SK-N-DZ (cell line): ENCODE measurements at places on chromosomes 7 and 10.

- DNase-seq: no peak
These were observed 222.4 kb upstream of the ANKRD30A start for GRCh38 chr10:36903040-36903439.

- DNase-seq: no peak
These were observed 224.1 kb downstream of the DOCK4 start for GRCh38 chr7:111982133-111982532.

GRCh38 chr7:1040790-1041189, 3.6 kb upstream of the GPR146 start:
- peak; percentile 76 for DNase-seq

DNA sequence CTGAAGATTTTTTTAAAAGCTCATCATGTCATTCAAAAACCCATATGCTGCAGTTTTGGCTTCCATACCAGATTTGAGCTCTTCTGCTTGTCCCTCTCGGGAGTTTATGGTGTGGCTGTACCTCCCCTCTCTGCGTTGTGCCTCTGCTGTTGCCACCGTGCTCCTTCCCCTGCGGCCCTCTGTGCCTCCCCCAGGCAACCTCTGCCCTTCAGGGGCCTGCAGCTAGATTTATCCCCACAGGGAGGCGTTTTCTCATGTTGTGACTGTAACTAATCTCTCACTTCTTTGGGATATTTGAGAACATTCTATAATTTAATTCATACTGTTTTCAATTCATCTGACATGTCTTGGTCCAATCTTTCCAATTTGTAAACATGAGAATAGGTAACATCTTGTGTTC, 52.7 kb downstream of the TASOR2 start:
- no peak for DNase-seq

GRCh38 chr7:116708248-116708647, 36.3 kb downstream of the MET start:
- no peak for DNase-seq

- DNase-seq: no peak
These were observed 1.7 kb downstream of the ADAM8 start for GRCh38 chr10:133274751-133275683.

DNA sequence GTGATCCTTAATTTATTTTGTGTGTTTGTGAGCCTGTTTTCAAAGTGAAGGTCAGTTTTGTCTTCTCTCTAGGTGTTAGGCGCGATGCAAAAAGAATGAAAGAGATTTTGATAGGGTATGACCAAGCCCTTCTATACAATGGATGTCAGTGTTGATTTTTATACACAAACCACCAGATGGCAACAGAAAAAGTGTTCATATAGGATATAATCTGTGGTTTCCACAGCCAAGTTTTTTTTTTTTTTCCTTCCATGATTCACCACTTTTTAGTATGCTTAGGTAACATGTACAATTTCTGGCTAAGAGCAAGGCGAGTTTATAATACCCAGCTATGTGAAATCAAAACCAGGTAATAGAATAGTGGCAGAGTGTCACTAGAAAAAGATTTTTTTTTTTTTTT, 8.1 kb downstream of the SDK1 start:
- no peak for DNase-seq

GRCh38 chr7:93119191-93119905, 1.6 kb upstream of the SAMD9 start:
- DNase-seq: no peak

DNA sequence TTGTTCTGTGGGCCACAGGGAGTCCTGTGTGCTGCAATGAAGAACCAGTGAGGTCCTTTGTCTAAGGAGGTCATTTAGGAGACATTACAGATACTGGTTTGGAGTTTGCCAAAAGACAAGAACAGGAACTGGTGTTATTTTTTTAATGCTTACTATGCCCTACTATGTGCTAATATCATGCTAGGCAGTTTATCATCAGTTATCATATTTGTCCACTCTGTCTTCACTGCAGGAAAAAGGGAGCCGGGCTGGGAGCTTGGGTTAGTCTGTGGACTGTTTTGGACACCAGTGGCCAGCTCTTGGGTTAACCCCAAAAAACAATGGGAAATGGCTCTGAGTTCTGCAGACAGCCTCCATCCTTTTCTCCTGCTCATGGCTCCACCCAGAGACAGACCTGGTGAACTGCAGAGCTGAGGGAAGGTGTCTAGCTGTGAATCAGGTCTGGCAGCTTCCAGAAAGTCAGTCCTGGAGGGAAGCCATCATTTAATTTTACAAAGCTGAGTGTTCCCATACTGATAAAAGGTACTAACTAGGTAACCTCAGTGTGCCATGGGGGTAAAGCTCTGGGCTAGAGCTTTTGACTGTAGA, 101.2 kb upstream of the ZNF746 start:
- DNase-seq: no peak

DNA sequence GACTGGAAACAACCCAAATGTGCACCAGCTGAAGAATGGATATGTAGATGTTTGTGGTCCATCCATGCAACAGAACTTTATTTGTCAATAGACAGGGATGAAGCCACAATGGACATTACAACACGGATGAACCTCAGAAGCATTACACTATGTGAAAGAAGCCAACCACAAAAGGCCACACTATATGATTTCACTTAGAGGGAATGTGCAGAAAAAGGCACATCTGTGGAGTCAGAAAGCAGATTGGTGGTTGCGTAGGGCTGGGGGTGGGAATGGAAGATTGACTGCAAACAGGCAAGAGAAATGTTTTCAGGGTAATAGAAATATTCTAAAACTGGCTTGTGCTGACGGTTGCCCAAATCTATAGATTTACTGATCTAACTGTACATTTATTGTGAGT, 34.3 kb upstream of the WASHC2A start:
- DNase-seq: no peak

- no peak for DNase-seq
These were observed 36.2 kb upstream of the HECW1 start for GRCh38 chr7:43076189-43076605.

DNA sequence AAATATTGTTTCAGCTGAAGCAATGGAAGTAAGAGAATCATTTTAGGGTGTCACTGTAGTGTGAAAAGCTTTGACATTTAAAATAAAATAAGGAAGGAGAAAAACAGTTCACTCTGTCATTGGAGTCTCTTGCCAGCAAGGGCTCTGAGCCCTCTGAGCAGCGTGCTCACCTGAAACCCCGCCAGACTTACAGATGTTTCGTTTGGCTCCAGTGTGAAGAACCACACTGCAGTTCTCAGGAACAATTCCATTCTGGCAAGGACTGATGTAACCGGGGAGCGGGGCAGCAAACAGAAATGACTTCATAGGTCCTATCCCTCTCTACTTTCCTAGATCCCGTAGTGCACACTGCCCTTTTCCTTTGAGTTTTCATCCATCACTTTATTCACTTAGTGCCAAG, 164.3 kb downstream of the CELF2 start:
- no peak for DNase-seq

DNA sequence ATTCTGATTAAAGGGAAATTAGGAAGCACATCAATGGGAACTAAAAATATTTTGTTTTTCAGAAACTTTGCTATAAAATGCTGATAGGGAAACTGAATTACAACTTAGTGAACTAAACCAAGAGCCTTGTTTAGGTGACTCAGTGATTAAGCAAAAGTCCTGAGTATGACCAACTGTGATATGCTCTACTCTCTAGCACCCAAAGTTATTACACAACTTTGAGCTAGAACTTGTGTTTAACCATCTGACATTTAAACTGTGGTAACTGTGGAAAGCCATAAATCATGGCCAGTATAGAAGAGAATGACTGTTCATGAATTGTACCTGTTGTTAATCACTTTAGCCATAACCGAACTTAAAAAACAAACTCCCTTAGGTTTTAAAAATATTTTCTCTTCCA, 127.4 kb downstream of the ZNF365 start:
- no peak for DNase-seq

- DNase-seq: no peak
These were observed 121.5 kb downstream of the TNS3 start for GRCh38 chr7:47460251-47460989.

GRCh38 chr7:23700046-23700445, 10.0 kb upstream of the STK31 start:
- no peak for DNase-seq

- DNase-seq: no peak
These were observed 9.5 kb downstream of the SLC13A1 start for GRCh38 chr7:123190109-123190831.

DNA sequence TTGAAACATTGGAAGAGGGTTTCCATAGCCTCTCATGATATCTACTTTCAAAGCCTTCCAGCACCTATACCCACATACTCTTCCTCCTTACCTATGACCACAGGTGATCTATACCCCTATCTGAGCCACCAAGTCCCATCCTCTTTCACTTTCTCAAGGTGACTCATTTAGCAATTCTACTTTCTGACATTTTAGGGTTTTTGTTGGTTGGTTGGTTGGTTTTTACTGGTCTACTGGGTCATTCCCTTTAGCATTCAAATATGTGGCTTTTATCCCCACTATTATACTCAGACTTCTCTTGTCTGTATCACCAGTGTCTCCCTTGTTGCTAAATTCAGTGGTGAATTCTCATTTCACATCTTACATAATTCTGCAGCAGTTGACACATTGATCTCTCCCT, 130.4 kb upstream of the STEAP4 start:
- DNase-seq: no peak
